Osteoblast (primary cell): ENCODE measurements at places on chromosomes 11 and 22.

DNA sequence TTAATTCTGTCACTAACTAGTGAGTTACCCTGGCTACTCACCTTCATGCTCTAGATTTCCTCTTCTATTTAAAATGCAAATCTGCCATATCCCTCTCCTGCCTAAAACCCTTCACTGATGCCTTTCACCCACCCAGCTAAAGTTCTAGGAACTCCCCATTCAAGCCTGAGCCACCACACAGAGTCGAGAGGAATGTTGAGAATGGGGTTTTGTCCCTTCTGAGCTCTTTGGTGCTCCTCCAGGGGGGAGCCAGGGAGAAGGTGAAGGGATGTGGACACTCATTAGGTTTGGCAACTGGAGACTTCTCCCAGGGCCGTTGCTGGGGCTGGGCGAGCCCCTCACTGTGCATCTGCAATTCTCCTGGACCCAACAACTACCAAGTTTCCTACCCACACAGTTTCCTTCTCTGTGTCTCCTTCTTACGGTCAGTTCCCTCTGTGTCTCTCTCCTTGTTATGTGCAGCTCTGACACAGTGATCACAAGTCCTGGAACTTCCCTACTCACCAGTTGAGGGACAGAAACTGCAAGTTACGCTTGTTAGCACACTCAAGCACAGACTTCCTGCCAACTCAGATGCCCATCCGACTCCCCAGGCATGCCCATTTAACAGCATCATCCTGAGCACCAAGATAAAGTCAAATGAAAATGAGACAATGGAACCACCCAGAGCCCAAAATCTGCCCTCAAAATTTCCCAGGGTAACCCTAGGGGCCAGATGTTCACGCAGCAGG is 6.5 kb upstream of the IL10RA start:
- DNase-seq = no peak

DNA sequence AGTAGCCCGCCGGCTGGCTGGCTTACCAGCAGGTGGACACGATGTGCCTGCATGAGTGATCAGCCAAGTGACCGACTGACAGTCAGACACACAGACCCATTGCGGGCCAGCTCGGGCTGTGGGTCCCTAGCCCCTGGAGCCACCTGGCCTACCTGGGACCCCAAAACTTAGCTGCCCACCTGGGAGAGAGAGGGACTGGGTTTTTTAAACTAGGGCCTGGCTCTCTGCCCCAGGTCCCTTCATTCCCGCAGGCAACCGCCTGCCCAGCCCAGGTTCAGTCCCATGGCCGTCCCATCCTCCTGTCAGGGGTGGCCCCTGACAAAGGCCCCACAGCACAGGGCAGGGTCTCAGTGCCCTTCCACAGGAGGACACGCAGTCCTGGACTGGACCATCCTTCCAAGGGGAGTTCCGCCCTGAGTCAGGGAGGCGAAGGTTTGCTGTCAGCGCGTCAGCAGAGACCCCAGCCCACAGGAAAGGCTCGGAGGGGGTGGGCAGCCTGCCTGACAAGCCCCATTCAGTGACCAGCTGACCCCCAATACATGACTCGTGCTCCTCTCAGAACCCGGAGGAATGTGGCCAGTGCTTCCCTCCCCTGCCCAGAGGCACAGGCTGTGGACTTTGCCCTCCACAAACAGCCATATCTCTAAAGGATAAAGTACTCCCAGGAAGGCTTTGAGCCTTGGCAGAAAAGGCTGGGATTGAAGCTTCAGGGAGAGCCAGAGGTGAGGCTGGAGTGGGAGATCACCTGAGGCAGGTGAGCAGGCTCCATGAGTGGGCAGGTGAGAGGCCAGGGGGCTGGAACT is 8.4 kb downstream of the SLCO2B1 start:
- DNase-seq = peak; percentile 87

- no peak for DNase-seq
Measured at GRCh38 chr11:12061851-12062560, 48.4 kb upstream of the MICAL2 start.

- no peak for DNase-seq
Measured at GRCh38 chr22:36887162-36887561, 26.3 kb upstream of the CSF2RB start.

DNA sequence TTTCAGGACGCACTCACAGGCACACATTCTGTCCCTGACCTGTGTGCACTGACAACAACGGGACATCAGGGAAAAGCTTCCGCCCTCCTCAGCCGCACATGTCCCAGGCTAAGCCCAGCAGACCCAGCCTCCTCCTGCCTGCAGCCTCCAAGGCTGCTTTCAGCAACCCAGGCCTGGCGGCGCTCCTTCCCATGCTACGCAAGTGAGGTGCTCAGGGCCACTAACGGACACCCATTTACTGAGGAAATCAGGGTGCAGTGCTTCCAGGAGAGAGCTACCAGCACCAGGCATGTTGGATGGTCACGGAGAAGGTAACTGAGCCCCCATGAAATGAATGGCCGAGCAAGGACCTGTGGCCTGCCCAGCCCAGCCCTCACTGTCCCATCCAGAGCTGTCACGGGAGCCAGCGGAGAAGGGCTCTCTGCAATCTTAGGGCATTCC is 6.9 kb downstream of the MOB2 start:
- peak; percentile 78 for DNase-seq

DNA sequence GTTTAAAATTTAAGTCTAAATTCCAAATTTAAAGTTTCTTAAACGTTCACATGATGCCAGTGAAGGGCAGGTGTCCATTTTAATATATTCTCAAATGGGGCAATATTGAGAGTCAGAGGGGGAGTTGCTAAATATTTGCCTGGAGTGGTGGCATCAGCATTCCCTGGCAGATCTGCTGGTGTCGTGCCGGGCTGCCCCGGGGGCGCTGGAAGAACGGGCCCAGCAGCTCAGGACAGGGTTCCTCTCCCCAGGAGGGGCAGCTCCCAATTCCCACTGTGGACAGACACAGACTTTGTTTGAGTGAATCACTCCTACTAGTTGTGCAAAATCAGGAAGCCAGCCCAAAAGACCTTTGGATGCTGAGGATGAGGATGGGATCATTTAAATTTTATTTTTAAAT is 468.7 kb upstream of the B3GAT1 start:
- no peak for DNase-seq

DNA sequence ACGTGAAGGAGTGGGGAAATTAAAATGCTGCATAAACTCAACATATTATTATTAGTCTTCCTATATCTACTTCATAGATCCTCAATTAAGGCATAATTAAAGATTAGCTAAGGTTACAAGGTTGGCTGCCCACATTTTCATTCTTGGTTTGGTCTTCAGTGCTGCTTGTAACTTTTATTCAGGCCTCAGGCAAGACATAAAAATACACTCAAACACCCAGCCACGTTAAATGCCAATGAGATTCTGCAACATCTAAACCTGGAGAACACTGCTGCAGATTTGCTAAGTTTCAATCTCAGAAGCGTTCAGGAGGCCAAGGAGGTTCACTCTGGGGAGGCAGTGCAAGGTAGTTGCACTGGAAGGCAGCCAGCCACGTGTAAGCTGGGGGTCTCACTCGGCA is 358.7 kb upstream of the NARS2 start:
- DNase-seq = no peak

- DNase-seq = peak; percentile 89
Measured at GRCh38 chr11:76791861-76792260, 8.7 kb downstream of the TSKU start.

DNA sequence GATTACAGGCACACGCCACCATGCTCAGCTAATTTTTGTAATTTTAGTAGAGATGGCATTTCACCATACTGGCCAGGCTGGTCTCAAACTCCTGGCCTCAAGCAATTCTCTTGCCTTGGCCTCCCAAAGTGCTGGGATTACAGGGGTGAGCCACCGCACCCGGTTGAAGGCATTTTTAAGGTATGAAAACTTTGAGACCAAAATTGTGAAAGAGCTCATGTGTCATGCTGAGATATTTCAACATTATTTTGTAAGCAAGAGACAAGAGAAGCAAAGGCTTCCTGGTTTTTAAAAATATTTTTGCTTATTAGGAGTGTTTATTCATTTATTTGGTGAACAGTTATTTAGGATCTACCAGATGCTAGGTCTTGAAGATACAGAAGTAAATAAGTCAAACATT is 6.8 kb downstream of the NHERF4 start:
- DNase-seq = no peak

- no peak for DNase-seq
Measured at GRCh38 chr22:44889255-44889878, 120.4 kb downstream of the PHF21B start.

- no peak for DNase-seq
Measured at GRCh38 chr11:9850224-9850895, 186.5 kb downstream of the SWAP70 start.

- no peak for DNase-seq
Measured at GRCh38 chr11:121606354-121606753, 153.6 kb upstream of the SORL1-AS1 start.

DNA sequence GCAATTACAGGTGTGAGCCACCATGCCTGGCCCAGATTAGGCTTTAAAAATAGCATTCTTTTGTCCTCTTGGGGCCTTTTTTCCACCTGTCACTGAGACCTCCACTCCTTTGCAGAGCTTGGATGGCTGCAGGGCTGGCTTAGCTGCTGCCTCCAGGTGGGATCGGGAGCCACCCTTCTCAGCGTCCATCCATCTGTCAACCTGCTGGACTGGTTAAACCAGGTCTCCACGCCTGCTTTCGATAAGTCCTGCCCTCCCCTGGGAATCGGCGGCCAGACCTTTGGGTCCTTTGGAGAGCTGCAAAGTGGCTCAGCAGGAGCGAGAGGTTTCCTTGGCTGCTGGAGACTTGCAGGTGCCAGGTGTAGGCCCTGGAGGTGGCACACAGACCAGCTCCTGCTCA is 23.4 kb upstream of the GRAMD4 start:
- no peak for DNase-seq

- no peak for DNase-seq
Measured at GRCh38 chr11:83092488-83093384, 21.0 kb upstream of the RAB30 start.

- DNase-seq = peak; percentile 58
Measured at GRCh38 chr11:73218830-73219215, 742 bp downstream of the P2RY2 start.

DNA sequence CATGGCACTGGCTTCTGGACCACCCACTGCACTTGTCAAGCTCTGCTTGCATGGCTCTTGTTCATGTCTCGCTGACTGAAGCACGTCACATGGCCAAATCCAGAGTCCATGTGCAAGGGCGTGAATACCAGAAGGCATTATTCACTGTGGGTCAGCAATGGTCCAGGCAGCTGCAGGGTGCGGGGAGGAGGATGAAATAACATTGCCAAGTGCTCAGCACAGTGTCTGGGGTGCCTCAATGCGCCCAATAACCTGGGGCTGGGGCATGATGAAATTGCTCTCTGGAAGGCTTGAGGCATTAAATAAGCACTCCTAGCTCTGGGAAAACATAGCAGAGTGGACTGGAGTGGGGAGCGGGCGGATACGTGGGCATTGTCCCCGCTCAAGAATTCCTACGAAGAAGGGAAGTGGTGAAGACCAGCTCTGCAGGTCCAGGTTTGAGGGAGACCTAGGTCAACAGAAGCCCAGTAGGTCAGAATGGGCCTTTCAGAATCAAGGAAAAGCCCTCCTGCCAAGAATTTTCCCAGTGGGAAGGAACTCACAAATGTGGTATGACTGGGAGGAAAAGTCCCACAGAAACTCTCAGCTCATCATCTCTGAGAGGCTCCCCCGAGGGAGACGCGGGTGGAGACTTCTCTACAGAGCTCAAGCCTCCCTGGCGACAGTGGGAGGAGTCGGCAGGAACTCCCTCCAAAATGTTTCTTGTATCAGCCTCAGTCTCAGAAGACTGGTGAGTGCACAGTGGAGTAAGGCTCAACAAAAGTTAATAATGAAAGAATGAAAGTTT is 15.3 kb upstream of the ACCSL start:
- DNase-seq = peak; percentile 90

- no peak for DNase-seq
Measured at GRCh38 chr22:42207918-42208317, 62.5 kb downstream of the TCF20 start.

GRCh38 chr11:102653744-102654291 is 28.7 kb upstream of the MMP20 start:
- no peak for DNase-seq

- peak; percentile 70 for DNase-seq
Measured at GRCh38 chr11:64385945-64386704, 27.2 kb downstream of the RPS6KA4 start.

- peak; percentile 97 for DNase-seq
Measured at GRCh38 chr11:119795231-119795630, 66.2 kb upstream of the NECTIN1 start.

DNA sequence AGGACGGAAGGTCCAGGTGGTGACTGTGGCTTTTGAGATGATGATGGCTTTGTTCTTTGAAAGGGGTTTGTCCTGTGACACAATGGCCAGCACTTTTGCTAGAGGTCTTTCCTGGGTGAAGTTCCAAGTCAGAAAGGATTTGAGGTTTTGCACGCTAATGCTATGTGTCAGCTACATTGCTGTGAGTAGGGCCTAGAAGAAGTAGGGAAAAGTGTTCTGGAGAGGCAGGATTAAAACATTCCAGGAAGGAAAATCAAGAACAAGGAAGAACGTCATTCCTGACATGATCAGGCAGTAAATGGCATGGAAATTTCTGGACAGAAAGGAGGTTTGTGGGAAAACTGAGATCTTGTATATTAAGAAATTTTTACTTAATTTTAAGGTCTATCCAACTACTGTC is 290.7 kb downstream of the NTM start:
- peak; percentile 25 for DNase-seq

DNA sequence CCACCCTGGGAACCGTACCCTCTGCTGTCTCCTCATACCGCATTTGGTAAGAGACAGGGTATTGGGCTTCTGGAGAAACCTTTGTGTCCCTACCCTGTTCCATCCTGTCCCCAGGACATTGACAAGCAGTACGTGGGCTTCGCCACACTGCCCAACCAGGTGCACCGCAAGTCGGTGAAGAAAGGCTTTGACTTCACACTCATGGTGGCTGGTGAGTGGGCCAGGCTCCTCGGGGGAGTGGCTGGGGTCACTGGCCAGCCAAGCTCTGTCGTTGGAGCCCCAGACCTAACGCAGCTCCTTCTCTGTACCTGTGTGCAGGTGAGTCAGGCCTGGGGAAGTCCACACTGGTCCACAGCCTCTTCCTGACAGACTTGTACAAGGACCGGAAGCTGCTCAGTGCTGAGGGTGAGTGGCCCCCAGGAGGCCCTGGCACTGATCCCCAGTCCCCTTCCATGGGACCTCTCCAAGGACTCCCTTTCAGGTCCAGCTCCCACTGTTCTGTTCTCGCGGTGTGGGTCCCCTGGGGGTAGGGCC is 3.8 kb upstream of the GP1BB start:
- DNase-seq = peak; percentile 68

GRCh38 chr11:111231836-111232235 is 13.7 kb upstream of the POU2AF2 start:
- DNase-seq = no peak

DNA sequence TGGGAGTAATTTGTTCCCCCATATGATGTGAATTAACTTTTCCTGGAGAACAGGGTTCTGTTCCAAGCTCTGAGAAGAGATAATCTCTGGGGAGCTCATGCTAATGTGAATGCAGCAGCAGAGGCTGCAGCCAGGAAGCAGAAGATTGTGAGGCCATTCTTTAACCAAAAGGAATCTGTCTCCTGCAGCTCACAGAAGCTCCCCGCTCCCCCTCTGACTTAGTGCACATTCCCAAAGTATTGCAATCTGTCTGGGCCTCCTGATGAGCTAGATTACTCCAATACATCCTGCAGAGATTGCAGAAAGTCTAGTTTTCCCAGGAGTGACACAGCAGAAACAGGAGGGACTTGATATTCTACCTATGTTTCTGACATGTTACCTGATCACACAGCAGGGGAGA is 420.6 kb upstream of the FAT3 start:
- DNase-seq = no peak
